ENCODE measurements at places on chromosomes 12 and 14. TPM values are rescaled to one million over a fixed set of nuclear protein-coding genes. Genes with fewer than 3 reads are reported as not detected.

DNA sequence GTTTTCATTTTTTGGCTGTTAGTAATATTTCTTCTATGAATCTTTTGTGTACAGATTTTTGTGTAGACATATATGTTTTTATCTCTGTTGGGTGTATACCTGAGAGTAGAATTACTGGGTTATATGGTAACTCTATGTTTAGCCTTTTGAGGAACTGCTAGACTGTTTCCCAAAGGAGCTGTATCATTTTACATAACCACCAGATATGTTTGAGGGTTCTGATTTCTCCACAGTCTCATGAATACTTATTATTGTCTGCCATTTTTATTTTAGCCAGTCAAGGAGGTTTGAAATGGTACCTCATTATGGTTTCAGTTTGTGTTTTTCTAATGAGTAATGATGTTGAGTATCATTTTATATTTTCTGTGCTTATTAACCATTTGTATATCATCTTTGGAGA lies 1.9 kb downstream of the PCNX4 start:
- no peak for DNase-seq

GRCh38 chr12:118958520-118958919 lies 22.8 kb upstream of the SRRM4 start:
- no peak for DNase-seq

DNA sequence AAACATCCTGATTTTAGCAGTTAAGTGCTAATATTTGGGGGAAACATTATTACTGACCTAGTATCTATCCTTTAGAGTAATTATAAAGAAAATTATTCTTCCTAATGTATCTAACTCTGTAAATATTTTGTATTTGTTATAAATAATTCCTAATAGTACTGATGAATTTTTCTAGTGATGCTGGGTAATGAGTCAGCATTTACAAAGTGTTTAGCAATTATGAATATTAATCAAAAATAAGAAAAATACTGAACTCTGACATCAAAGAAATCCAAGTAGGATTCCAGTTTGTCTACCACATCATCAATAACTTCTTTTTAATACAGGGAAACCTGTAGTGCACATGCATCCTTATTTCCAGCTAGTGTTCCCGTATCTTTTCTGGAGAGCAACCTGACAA lies 9.0 kb downstream of the NAP1L1 start:
- DNase-seq: no peak

TUBA1B gene
- 510 TPM for total RNA-seq

DDX23 gene
- total RNA-seq: 37.2 TPM

DNAL1 gene
- 16.4 TPM for total RNA-seq

GRCh38 chr14:50599700-50600444 lies 39.9 kb downstream of the ATL1 start:
- DNase-seq: no peak

- DNase-seq: no peak
These were observed 138.2 kb downstream of the MON2 start for GRCh38 chr12:62604871-62605270.

RPL10L gene
- not detected for total RNA-seq

- no peak for DNase-seq
These were observed 308.5 kb upstream of the TBX3 start for GRCh38 chr12:114992443-114992842.

FGD6 gene
- 22.2 TPM for total RNA-seq

DNA sequence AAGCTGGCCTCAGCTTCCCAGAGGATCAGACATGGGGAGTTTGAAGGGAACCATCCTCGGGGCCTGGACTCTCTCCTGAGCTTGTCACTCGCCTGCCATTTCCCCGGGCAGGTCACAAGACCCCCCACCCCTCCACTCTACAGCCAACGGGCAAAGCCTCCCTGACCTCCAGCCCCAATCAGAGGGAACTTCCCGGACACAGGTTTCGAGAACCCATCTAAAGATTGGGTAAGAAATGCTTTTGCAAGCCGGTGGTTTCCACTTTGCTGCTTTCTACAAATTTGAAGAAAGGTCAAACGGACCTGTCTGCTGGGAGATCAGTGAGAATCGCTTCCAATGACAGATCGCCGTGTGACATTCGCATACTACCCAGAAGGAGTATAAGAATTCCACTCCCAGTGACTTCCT lies 89.6 kb downstream of the SCARB1 start:
- DNase-seq: no peak

DNA sequence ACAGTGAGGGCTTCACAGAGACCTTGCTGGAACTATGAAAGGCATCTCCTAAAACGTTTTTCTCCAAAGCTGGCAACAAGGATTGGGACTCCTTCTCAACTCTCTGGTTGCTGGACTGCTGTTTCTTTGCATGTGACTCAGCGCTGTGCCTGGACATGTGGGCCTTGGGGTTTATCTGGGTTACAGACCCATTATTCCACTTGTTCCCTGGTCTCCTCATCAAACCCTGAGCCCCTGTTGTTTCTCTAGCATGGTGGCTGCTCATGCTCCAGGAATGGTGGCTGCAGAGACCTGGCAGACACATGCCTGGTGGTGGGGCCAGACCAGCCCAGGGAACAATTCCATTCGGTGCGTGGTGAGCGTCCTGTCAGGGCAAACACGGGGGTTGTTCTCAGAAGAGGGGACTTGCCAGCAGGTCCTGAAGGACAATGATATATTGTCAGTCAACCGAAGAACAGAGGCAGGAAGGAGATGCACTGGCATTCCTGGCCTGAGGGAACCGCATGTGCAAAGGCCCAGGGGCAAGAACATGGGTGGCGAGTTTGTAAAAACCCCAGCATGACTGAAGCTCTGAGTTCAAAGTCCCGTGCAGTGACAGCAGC lies 320.1 kb upstream of the RTL1 start:
- no peak for DNase-seq

- no peak for DNase-seq
These were observed 8.5 kb downstream of the RDH16 start for GRCh38 chr12:56948881-56949280.

DNA sequence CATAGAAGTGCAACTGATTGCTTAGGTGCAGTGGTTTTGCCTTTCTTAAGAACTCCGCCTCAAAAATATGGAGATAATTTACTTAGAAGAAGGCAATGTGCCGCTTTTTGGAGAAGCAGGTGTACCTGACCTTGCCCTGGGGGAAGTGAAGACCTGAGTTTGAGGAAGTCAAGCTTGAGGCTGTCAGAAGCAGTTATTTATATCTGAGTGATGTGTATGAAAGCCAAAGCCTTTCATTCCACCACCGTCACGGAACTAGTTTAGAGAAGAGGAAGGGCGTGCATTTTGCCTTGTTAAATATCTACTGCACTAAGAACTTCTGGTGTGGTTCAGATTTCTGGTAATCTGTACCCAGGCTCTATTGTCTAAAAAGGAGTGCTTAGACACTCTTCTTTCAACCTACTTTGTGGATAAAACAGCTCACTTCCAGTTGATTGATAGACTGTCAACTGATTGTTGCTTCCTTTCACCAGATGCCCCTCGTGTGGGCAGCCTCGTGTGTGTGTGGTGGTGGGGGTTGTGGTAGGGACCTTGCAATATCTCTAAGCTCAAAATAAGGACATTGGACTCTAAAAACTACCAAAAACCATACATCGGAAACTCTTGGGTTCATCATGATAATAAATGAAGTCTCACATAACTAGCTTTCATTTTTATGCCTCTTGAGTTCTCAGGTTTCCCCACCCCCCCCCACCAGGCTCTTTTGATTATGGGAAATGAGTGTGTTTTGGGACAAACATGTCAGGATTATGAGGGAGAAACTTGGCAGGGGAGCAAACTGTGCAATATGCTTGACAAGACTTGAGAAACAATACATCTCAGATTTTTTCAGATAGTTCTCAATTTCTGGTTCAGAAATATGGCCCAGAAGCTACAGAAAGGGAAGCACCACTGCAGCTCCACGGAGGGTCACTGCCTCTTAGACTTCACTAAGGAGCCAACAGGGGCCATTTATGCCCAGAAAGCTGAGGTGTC lies 78.6 kb downstream of the ARF6 start:
- no peak for DNase-seq

PMCH gene
- total RNA-seq: not detected

DNA sequence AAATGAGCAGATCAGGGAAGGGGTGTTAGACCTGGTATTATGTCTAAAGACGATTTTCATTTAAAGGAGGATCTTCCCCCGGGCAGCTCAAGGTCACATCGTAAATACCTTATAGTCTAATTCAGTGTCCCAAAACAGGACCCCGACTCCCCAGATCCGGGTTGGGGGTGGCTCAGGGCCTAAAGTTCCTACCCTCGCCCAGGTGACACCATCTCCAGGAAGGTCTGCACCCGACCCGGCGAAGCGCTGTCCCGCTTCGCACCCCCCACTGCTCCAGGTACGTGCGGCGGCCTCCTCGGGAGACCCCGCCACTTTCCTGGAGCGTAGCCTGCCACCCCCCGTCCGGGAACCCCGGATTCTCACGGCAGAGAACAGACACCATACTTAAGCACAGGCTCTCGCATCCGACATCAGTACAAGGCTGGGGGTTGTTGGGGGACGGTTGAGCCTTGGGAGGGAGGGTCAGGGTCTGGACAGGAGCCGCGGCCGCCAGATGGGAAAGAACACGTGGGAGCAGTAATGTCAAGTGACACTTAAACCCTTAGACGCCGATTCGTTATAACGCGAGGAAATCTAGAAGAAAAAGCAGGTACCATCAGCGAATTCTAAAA lies 556 bp downstream of the TIMM9 start:
- DNase-seq: peak; percentile 72

RFX4 gene
- total RNA-seq: not detected

GRCh38 chr14:76948213-76948947 lies 80.1 kb downstream of the IRF2BPL start:
- DNase-seq: no peak

CACNA1C gene
- total RNA-seq: 171 TPM

GRCh38 chr14:35883677-35884293 lies 57.6 kb downstream of the BRMS1L start:
- no peak for DNase-seq

GRCh38 chr14:32733015-32733414 lies 205.7 kb upstream of the NPAS3 start:
- DNase-seq: no peak

NXPH4 gene
- total RNA-seq: 0.60 TPM

DNA sequence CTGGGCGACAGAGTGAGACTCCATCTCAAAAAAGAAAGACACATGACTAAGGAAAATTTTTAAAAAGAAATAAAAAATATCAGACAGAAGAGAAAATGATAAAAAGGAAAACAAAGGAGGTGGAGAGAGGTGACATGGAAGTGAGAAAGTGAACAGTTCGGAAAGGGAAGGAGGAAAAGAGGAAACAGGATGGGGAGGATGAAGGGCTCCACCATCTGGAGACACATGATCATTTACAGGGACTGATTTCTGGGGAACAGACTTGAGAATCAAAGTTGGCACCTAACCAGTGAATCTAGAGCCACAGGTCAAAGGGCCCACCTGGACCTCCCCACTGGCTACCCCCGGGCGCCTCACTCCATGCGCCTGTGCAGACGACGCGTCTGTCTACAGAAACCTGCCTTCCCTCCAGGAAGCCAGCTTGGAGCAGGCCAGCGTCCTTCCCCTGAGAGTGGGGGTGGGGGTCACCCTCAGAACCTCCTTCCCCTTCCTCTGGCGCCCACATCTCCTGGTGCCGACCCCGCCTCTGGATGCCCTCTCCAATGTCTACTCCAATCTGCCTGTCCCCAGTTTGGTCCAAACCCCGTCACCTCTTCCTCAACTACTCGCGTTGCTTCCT lies 60.5 kb downstream of the AMN start:
- no peak for DNase-seq

DNA sequence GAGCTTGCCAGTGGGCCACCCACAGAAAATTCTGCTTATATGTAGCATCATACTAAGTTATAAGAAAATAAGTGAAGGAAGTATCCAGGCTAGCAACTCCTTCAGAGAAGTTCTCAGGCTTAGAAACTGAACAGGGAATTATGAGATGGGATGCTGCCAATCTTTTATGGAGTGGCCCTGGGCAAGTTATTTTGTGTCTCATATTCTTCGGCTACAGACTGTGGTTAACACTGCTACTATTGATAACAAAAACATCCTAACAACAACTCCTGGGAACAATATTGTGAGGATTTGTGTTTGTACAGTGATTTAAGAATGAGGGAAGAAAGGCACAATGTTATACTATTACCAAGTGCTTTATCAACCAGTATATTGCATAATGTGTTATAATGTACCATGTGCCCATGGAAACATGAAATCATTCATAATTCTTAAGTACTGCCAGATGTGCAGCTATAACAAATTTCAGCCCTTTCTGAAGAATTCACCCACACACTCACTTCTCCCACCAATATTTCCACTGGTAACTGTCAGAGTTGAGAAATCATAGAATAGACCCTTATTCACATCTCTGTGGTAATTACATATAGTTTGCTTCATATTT lies 113.3 kb upstream of the SOX5 start:
- no peak for DNase-seq

DNA sequence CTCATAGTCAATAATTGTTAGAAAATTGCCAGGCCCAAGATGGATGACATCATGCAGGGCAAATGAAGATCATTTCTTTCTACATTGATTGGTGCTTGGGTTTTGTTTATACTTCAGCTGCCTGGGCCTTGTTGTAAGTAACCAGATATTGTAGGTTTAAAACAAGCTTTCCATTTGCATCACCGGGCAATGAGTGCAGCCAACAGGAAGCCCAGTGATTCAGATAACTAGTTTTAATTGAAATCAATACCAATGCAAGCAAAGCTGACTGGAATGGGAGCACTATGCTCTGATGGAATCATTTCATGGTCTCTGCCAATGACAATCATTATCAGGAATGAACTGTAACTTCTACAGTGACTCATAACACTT lies 279.3 kb downstream of the DUSP6 start:
- DNase-seq: no peak

DNA sequence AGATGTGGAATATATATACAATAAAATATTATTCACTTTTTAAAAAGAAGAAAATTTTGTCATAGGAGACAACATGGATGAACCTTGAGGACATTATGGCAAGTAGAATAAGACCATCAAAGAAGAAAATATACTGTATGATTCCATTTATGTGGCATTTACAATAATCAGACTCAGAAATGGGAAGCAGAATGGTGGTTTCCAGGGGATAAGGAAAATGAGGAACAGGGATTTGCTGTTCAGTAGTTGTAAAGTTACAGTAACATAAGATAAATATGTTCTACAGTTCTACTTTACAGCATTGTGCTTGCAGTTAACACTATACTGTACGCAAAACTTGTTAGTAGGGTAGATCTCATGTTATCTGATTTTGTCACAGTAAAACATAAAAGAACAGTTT lies 1271.0 kb downstream of the LRFN5 start:
- no peak for DNase-seq

GRCh38 chr12:79085106-79085682 lies 220.6 kb downstream of the SYT1 start:
- DNase-seq: no peak

- DNase-seq: peak; percentile 30
These were observed 1.1 kb upstream of the GNB3 start for GRCh38 chr12:6839482-6840201.

RTN1 gene
- total RNA-seq: 1.6 TPM

DNA sequence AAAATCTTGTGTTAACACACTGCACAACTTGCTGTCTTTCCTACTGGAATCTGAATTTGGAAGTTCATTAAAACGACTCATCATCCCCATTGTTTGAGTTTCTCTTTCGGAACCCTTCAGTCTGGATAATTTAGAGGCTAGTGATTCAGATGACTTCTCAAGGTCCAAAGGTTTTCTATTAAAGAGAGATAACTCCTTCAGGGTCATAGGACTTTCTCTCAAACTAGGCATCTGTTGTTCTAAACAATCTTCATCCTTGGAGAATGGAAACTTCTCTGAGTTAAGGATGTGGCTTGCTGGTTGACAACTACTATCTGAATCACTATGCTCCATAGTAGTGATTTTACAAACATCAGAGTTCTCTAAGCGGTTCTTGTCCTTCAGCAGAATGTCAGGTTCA lies 4.4 kb downstream of the MLH3 start:
- DNase-seq: no peak

- no peak for DNase-seq
These were observed 2.9 kb upstream of the BDKRB1 start for GRCh38 chr14:96252999-96253539.

Data from Right ventricle myocardium inferior (tissue), 1 donor.